ENCODE measurements at places on chromosomes 11 and 22.

DNA sequence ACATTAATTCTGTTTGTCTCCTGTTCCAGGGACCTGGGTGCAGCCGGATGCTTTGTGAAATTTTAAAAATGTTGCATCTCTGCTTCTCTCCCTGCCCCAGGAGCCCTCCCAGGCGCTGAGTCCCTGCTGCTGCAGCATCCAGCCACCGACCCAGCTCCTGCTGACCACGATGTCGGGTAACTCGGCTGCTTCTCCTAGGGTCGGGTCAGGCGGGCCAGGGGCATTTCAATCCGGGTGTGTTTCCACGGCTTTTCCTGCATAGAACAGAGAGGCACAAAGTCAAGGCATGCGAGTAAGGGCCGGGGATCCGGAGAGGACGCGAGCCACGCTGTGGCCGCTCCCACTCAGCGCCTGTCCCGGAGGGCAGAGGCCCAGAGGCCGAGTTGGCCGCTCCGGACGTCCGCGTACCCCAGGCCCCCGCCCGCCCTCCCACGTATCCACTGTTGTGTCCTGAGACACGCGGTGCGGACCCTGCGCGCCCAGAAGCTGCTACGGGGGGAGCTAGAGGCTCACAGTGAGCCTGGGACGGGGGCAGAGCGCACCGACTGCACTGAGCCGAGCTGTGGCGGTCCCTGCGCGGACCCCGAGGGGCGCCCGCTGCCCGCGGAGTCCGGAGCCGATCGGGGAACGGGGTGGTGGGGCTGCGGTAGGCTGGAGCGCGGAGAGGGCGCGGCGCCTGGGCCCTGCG lies at the start of gene POU2AF3:
TSS of gene POU2AF3 (plus strand) at position 134 of the 688 bp plus-strand sequence. CDS start at position 170, 36 bp downstream.
- peak; percentile 4 for DNase-seq

DNA sequence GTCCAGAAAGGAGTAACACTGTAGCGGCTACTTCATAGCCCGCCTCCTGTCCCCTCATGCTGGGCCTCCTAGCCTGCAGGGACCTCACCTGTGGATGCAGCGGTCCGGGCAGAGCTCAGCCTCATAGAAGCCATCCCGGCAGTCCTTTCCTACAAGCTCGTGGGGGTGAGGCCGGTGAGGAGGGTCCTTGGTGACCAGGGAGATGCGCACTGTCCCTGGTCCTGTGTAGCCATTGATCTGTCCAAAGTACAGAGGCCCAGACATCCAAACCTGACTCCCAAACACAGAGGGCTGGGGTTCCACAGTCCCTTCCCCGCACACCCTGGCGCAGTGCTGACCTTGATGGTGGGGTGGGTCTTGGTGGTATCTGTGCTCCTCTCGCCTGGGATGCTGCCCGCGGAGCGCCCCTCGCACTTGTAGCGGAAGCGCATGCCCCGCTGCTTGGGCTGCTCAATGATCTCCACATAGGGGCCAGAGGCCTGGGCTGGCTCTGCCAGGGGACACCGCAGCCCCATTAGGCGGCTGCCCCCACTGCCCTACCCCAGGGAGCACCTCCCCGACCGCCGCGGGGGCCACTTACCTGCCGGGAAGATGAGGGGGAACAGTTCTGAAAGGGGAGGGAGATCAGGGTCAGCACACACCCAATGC lies 993 bp downstream of the RELA start:
- no peak for DNase-seq

DNA sequence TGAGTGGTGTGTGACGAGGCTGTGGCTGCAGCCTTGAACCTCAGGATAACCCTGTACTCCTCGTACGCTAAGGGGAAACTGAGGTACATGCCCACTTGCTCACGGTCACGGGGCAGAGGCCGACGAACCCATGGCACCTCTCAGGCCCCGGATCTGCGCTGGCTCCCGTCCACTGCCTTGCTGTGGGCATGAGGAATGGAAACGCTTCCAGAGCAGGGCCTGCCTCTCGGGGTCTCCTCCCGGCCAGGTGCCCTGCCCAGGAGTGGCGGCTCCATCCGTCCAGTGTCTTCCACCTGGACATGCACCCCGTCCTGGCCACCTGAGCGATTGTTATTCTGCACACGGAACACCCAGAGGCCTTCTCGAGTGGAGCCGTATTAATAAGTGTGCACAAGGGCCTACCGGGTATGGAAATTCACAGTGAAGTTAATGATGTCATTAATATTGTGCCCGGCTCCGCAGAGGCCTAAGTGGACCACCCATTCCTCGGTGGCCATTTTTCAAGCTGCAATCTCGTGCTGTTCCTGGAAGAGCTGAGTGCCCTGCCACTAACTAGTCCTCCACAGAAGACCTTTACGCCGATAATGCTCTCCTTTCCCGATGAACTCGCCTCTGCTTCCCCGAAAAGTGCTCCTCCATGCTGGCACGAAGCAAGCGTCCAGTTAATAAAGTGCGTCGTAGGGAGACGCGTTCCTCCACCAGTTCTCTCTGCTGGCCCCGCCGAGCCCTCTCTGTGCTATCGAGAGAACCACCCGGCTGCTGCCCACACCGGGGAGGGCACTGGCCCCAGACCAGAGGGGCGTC lies 927.9 kb downstream of the BRD1 start:
- DNase-seq: no peak

GRCh38 chr11:45082744-45083543 lies 63.5 kb upstream of the PRDM11 start:
- DNase-seq: peak; percentile 69

DNA sequence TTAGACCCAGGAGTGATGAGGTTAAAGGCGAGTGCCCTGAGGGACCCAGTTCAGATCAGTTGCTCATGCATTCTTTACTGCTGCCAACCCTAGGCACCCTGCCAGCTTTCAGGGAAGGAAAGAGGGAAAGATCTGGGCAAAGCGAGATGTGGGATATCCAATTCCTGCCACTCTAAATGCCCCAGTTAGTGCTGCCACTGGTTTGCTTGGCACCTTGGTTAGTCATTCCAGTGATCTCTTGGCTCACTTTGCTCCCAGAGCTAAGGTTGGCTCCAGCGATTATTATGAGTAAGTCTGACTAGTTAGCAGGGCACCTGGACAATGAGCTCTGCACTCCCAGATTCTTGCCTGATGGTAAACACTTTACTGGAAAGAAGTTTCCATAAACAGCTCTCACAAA lies 85.0 kb downstream of the INSC start:
- DNase-seq: no peak

GRCh38 chr11:116114198-116114651 lies 610.0 kb upstream of the CADM1 start:
- no peak for DNase-seq

- DNase-seq: no peak
These were observed 207.8 kb upstream of the CCDC90B start for GRCh38 chr11:83493917-83494316.

- no peak for DNase-seq
These were observed 4.8 kb upstream of the FDX1 start for GRCh38 chr11:110424775-110425444.

- DNase-seq: no peak
These were observed 35.9 kb downstream of the APOL3 start for GRCh38 chr22:36124666-36125065.

DNA sequence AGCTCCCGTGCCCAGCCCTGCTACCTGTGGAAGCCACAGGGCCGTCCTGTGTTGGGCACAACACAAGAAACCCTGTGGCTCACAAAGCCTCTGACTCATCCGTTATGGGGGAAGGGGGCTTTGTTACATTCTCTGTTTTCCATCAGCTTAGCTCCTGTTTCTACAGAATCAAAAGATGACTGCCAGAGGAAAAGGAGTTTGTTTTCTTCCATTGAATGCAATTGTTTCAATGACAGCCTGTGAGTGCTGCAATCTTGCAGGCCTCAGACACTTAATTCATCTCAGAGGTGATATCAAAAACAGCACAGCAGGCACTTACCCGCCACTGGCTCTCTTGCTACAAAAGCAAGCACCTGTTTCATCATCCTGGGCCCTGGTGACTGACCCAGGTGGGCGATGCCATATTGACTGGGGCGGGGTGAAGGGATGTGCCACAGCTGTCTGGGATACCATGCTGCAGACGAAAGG lies 194.3 kb downstream of the OPCML start:
- DNase-seq: no peak

DNA sequence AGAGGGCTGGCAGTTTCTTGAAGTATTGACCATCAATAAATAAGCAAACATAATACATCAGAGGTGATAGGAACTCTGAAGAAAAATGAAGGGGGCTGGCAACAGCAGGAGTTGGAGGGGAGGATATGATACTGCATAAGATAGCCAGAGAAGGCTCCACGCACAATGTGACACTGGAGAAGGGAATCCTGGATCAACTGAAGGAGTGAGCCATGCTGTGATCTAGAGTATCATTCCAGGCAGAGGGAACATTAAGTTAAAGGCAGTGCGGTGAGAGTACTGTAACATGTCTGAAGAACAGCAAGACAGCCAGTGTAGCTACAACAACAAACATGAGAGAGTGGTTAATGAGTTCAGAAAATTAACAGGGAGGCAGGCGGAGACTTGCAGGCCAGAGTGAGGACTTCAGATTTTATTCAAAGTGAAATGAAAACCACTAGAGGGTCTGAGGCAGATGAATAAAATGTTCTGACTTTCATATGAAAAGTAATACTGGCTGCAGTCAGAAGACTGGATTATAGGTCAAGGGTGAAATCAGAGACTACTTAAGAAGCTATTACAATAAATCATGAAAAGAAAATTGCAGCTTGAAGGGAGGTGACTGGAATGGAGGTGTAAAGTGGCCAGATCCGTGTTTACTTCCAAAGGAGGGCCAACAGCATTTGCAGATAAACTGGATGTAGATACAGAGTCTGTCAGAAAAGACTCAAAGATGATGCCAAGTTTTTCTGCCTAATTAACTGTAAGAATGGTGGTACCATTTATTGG lies 49.4 kb downstream of the RRAS2 start:
- DNase-seq: no peak

DNA sequence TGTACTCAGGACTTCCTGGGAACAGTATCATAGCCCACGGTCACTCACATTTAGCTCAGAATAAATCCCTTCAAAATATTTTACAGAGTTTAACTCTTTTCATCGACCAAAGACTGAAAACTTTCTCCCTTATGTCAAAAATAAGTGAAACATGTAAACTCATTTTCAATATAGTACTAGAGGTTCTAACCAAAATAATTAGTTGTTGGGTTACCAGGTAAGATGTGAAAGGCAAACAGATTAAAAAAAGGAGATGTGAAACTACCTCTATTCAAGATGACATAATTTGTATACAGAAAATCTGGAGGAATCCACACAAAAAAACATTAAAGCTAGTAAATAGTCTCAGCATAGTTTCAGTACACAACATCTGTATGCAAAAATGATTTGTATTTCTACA lies 20.3 kb downstream of the XKR3 start:
- no peak for DNase-seq

DNA sequence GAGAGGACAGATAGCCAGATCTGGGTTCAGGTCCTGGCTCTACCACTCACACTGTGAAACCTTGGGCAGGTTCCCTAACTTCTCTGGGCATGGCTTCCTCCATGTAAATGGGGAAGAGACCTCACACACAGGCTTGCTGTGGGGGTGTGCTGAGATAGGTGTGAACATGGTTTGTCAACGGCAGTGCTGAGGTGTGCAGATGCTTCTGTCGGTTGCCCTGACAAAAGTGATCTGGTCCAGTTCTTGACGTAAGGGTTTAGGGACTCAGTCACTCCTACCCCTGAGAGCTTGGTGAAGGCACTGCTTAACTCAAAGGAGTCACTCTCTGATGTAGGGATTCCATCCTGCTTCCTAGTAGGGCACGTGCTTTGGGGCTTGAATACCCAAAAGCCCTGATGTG lies 2.0 kb downstream of the C1QTNF4 start:
- DNase-seq: no peak

DNA sequence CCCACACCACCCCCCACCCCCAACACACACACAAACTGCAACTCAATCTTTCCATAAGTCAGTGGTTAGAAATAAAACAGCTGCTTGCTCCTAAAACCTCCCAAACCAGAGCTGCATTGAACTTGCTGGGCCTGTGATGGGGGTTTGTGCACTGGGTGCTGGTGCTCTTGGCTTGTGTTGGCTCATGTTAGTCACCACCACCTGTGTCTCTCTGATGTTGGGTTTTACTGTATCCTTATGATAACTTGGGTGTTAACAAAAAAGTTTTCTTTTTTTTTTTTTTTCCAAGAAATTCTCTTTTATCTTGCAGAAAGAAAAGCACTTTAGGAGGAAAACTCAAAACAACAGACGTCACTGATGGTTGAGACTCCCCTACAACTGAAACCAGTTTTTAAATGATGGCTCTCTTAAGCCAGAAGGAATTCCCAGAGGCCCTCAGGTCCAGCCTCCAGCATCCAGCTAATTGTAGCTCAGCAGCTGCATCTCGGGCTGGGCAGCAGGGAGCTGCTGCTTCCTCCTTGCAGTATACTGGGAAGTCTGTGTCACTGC lies 79.9 kb upstream of the DRD2 start:
- DNase-seq: peak; percentile 10

DNA sequence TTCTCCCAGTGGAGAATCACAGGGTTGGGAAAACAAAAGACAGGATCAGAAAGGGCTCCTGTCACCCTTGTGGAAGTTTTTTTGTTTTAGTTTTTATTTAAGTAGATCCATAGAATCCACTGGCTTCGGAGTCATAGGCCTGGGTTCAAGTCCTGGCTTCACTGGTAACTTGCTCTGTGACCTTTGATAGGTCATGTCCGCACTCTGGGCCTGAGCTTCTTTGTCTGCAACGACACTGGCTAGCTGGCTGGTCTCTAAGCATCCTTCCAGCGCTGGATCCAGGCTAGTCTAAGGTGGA lies 1.4 kb downstream of the ZFTA start:
- DNase-seq: no peak

GRCh38 chr11:109806205-109806604 lies 287.0 kb upstream of the ZC3H12C start:
- DNase-seq: no peak

GRCh38 chr11:35892166-35892565 lies 51.7 kb upstream of the LDLRAD3 start:
- DNase-seq: no peak

- DNase-seq: no peak
These were observed 19.1 kb upstream of the LINC01488 start for GRCh38 chr11:69462106-69462951.

DNA sequence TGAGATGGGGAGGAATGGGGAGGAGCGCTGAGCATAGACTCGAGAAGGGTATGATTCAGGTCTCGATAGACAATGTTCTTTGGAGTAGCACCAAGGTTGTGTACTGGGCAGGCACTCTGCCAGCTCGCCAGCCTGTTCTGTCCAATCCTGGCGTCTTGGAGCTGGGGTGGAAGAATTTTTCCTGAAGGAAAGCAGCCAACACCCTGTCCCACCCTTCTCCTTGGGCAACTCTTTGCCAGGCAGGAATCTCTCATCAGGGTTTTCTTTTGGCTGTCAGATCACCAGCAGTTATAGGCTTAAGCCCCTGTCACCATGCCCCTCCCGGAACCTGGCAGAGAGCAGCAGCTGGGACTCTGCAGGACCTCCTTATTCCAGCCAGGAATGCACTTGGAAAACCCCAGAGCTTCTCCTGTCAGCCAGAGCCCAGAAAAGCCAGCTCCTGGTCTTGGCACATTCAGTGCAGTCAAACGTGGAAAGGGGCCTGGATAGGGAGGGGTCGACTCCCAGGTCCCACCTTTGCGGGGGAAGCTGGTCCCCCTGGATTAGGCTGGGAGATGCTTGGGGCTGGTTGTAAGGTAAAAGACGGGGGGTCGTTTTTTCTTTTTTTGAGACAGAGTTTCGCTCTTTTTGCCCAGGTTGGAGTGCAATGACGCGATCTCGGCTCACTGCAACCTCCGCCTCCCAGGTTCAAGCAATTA lies 14.4 kb upstream of the SPTBN2 start:
- no peak for DNase-seq

Data from hematopoietic multipotent progenitor cell treated with erythropoietin and hydrocortisone succinate and interleukin-3 and kit ligand, for 4 days (in vitro differentiated cells).